ENCODE measurements at places on chromosomes 7 and 10.

- DNase-seq = no peak
These were observed 162.9 kb upstream of the HABP2 start for GRCh38 chr10:113389969-113390368.

DNA sequence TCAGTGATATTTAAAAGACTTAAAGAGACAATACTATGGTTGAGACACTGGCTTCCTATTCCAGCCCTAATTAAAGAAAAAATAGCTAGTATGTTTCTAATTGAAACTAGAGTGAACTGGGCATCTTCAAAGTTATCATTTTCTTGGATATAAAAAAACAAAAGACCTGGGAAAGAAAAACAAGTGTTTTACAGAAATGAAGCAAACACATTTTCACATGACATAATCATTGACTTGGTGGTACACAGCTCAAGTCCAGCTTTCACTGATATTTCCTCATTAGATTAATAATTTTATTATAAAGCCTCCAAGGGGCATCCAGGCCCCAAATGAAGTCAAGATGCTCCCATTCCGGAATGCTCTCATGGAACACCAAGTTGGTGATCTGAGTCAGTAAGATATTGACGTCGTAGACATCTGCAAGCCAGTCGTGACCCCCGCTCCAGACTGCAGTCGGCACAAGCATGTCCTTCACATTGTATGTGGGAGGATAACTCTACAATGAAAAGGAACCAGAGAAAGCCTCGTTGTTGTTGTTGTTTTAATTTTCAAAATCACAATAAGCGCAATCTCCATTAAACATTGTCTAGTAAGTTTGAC is 7.5 kb upstream of the CH25H start:
- no peak for DNase-seq

- DNase-seq = no peak
These were observed 13.8 kb upstream of the TECPR1 start for GRCh38 chr7:98265841-98266271.

GRCh38 chr10:99329304-99329553 is at the start of gene CNNM1:
Gene CNNM1, plus strand, starts transcription at chr10:99329356. Its CDS starts 32 bp downstream, at chr10:99329388.
- no peak for DNase-seq

DNA sequence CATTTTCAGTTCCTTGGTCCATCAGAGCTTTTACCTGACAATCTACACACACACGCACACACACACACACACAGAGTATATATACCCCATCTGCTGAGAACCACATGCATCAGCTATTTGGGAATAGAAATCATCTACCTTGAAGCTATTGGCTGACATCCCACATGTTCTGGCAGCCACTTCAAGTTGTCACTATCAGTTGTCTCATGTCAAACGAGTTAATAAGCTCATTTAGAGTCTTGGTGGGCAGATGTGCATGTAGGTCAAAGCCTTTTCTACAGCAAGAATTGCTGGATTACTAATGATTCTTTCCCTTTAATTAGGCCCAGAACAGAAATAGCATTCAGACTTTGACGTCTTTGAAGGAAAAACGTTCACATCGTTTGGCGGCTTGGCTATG is 36.8 kb downstream of the COL28A1 start:
- DNase-seq = no peak

DNA sequence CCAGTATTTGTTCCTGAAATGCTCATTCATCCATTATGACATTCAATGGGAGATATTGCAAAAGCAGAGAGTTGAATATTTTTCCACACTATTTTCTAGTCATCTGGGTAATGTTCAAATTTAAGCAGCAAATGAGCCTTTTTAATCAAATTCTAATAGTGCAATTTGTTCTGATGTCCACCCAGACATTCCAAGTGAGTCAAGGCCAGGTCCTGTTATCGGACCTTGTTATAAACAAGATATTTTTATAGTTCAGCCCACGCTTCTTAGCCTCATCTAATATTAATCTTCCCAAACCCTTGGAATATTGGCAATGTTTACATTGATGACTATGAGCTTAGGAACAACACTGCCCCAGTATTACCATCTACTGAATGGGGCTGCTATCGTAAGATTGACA is 500.1 kb upstream of the PHF14 start:
- no peak for DNase-seq

DNA sequence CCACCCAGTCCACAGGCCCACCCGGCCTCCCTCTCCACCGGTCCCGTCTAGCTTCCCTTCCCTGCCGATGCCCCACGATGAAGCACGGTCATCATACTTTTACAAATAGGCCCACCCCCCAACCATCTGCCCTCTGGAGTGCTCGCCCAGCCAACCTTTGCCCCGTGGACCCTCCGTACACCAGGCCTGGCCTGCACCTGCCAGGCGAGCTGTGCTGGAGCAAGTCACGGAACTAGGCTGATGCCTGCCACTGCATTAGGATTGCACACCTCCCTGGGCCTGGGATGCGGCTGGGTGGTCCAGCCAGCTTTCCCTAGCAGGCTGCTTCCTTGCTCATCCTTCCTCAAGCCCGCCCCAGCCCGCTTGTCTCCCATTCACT is 44.7 kb downstream of the PPIF start:
- DNase-seq = peak; percentile 3

DNA sequence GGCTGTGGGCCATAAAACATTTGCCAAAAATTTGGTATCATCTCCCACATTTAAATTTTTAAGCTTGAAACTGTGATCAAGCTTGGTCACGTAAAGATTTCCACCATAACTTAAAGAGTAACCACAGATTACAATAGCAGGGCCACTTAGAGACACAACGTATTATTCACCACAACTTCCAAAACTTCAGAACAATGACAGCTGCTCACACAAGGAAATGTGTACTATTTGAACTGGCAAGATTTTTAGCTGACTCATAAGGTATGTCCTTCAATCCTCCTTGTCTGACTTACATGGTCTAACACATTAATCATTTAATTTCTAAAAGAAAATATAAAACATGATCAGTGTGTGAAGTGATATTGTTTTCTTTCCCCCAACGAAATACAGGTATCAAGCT is 234.5 kb downstream of the PARD3 start:
- DNase-seq = no peak

GRCh38 chr7:80859272-80859970 is 59.4 kb downstream of the SEMA3C start:
- no peak for DNase-seq

- no peak for DNase-seq
These were observed 53.9 kb downstream of the MYL10 start for GRCh38 chr7:101575168-101575567.

GRCh38 chr7:17155529-17155928 is 142.9 kb upstream of the AHR start:
- DNase-seq = no peak

- peak; percentile 34 for DNase-seq
These were observed 5.6 kb downstream of the GPR15LG start for GRCh38 chr10:84179059-84179710.

GRCh38 chr10:11265484-11265883 is 247.8 kb downstream of the CELF2 start:
- no peak for DNase-seq

- no peak for DNase-seq
These were observed 3.5 kb downstream of the ASB13 start for GRCh38 chr10:5662708-5663579.

DNA sequence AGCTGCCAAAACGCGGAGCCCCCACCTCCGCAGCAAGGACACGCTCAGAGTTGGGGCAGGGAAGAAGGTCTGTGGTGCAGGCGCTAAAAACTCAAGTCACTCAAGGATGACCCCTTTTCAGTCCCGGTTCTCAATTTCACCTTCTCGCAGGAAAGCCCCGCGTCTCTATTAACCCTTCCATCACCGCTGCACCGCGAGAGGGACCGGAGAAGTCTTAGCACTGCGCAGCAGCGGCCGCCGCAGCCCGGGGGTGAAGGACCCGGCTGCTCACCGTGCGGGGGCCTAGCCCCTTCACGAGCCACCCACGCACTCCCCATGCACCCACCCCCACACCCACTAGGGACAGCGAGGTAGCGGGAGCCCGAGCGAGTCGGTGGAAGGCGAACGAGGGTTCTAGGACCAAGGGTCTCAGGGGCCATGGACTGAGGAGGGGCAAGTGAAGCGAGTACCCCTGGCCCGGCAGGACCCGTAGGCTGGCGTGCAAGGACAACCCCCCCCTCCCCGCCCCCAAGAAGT is 162.9 kb downstream of the SH3PXD2A start:
- peak; percentile 64 for DNase-seq

DNA sequence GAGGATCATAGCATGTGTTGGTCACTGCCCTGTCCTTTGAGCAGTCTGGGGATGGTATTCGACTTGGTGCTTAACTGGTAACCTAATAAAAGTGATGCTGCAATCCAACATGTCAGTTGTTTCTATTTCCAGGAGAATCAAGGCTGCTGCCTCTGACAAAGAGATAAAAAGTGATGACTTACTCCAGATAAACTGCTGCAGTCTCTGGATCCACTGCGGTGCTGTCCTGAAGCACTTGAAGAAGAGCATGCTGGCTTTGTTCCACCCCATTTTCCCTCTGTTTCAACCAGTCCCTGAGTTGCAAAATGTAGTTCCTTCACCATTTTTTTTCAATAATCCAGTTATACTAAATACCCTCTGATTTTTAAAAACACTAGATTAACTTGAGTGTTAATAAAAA is 403.5 kb upstream of the ANKRD30A start:
- DNase-seq = no peak

DNA sequence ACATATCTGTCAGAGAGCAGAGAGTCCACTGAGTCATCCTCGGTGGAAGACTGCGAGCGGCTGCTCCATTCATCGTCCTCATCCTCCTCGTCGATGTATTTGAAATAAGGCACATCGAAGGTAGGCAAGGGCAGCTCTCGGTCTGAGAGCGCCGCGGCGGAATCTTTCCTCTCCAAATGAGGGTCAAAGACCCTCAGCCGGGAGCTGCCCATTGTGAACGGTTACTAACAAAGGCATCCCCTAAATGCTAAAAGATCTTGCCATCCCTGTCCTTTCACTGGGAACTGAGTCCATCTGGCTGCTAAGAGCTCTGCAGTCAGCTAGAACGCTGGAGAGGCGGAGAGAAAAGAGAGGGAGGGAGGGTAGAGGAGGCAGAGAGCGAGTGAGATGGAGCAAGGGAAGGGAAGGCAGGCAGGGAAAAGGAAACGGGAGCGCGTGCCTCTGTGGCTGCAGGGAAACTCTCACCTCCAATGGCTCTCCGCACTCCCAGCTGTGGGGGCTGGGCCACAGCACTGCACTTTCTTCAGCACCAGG is 163.4 kb downstream of the RAPGEF5 start:
- no peak for DNase-seq
